Ammon's horn (tissue), 1 donor: ENCODE measurements at places on chromosomes 1 and 21.
A peak's percentile ranks its signal among the peaks of the same experiment; 100 is the strongest.

GRCh38 chr1:156608036-156608674, 6.9 kb upstream of the GPATCH4 start:
- DNase-seq, result peak; percentile 95

DNA sequence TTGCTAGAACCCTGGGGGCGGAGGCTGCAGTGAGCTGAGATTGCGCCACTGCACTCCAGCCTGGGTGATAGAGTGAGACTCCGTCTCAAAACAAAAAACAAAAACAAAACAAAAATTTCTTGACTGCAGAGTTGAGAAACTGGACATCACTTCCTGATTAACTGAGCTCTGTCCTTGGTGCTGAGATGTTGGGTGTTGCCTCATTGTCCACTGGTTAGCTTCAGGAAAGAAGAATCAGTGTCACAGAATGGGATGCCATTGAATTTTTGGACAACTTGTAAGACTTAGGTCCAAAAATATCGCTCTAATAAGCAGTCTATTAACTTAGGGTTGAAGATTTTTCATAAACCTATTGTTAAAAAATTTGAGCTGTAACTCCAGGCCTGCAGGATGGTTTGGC, 23.8 kb upstream of the KCNA10 start:
- no peak for DNase-seq

- DNase-seq, result no peak
These were observed 6.6 kb downstream of the LDLRAD2 start for GRCh38 chr1:21818656-21819055.

- no peak for DNase-seq
These were observed 170.8 kb downstream of the LBR start for GRCh38 chr1:225257081-225257480.

GRCh38 chr1:156129687-156130577, 15.4 kb downstream of the LMNA start:
- DNase-seq, result peak; percentile 81

- no peak for DNase-seq
These were observed 9.4 kb downstream of the COL6A1 start for GRCh38 chr21:45990741-45991605.

DNA sequence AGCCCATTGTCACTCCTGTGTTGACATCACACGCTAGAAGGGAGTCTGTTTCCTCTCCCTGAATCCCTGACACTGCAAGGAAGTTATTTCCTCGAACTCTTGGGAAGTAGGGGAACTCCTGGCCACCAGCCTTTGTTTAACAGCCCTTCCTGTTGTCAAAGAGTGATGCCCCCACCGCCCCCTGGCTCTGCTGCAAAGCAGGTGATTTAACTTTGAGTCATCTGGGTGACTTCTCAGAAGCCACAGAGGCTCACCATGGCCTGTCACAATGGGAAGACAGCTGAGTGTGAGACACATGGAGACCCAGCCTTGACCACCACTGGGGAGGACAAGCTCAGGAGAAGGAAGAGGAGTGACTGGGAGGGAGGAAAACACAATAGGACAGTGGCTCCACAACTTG, 182.8 kb downstream of the PSMG1 start:
- no peak for DNase-seq

DNA sequence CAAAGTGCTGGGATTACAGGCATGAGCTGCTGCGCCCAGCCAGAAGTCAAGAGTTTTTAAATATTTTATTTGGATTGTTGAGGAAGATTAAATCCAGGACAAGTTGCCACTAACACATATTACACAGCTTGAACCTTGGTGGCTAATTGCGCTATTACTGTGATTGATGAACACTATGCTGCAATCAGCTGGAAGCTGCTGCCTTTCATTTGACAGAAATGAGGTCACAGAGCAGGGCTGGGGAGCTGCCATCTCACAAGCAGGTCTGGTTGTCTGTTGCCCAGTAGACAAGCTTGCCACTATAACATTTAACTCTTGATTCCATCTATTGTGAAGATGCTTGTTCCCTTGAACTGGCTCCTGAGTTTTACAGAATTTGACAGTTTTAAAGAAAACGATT, 37.4 kb upstream of the NRDC start:
- DNase-seq, result no peak

DNA sequence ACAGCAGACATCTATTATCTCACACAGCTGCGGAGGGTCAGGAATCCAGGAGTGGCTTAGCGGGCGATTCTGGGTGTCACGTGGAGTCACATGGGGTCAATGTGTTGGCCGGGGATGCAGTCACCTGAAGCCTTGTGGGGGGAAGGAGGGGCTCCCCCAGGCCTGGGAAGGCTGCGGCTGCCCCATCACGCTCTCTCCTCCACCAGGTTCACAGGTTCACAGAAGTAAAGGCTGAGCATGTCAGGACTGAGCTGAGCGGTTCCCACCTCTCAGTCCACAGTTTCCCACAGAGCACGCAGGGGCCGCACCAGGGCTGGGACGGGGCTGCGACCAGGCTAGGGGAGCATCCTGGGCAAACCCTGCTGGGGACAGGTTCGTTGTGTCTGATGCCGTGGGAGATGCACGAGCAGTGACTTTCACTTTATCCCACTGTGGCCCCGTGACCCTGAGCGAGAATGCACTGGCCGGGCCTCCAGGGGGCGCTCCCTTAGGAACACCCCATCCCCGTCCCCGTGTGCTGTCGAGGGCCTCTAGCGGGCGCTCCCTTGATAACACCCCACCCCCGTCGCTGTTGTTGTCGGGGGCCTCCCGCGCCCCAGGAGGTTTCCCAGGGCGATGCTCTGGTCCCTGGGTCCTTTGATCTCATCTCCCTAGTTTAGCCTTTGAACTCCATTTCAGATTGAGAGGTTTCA, 73.2 kb upstream of the TRAPPC10 start:
- DNase-seq, result peak; percentile 74

- DNase-seq, result no peak
These were observed 30.2 kb downstream of the ADARB1 start for GRCh38 chr21:45104560-45104959.

- peak; percentile 48 for DNase-seq
These were observed 183.8 kb downstream of the DHRS3 start for GRCh38 chr1:12434174-12434573.

DNA sequence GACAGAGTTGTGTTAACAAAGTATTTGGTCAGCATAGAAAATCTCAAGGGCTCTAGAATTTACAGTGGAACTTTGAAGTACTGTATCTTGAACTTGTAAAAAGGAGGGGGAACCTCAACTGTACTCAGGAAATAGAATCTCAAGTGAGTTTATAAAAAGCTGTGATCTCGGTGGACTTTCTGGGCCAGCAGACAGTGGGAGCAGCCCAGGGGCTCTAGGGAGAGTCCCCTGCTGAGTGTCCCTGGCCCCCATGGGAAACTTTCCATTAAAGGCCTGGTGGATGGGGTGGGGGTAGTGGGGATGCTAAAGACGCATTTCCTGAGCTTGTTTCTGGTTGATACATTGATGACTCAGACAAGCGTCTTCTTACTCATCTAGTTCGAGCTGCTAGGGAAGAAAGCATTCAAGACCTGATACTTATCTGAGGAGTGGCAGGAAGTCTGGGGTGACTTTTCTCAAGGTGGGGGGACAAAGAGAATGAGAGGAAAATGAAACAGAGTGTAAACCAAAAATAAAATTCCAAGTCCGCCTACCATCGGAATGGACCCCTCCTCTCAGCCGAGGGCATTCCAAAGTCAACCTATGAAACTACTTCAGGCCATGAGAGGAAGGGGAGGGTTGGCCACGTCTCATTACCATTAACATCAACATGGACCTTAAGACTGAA, 65.5 kb downstream of the NID1 start:
- no peak for DNase-seq

DNA sequence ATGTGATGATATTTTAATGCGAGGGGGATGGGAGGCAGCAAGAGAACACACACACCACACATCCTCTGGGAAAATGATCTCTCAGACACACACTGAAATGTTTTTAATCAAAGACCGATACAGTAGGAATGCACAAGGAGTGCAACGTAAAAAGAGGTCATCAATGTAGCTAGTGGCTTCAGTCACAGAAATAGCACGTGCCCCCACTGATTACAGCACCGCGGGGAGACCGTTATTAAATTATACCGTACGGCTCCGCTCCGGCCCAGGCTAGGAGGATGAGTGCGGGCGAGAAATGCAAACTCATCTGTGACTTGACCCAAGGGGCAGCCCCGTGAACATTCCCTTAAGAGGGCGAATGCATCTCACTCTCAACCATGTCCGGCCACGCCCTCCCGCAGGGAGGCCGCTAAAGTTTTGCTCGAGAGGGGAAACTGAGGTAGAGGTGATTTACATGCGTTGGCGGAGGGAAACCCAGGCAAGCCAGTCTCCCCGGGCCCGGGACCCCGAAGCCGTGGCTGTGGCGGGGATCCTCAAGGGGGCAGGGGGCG, 552 bp downstream of the UBR4 start:
- DNase-seq, result peak; percentile 19

- no peak for DNase-seq
These were observed 4.0 kb downstream of the KDM1A start for GRCh38 chr1:23023174-23023845.

- no peak for DNase-seq
These were observed 2.3 kb downstream of the OVAAL start for GRCh38 chr1:180560868-180561600.

- DNase-seq, result no peak
These were observed 22.2 kb upstream of the DPT start for GRCh38 chr1:168751195-168751650.

GRCh38 chr1:183379951-183380350, 38.2 kb downstream of the NMNAT2 start:
- DNase-seq, result no peak

GRCh38 chr1:110713221-110713620, 38.5 kb upstream of the KCNA3 start:
- no peak for DNase-seq

DNA sequence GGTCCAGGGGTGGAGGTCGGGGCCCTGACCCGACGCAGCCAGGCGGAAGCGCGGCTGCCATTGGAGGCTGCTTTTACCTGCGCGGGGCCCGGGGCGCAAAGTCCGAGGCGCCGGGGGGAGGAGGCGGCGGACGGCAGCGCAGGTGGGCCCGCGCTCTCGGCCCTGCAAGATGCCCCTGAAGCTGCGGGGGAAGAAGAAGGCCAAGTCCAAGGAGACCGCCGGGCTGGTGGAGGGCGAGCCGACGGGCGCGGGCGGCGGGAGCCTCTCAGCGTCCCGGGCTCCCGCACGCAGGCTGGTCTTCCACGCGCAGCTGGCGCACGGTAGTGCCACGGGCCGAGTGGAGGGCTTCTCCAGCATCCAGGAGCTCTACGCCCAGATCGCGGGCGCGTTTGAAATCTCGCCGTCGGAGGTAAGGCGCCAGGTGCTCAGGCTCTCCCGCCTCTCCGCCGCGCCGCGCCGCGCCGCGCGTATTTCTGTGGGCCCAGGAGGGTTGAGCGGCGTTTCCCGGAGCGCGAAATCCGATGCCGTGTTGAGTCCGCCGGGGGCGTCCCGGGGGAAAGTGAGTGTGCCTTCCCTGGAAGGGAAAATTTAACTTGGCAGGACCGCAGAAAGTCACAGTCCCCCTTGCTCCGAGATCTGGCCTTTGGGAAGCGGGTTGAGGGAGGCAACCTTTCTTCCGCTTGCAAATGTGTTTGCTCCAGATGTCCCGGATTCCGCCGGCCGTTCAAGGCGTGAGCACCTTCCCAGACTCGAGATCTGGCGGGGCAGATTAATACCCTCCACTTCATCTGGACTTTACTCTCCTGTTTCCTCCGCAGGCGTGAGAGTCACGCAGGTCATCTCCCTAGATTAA, at the start of gene GIPC2:
TSS of gene GIPC2 (plus strand) at position 41 of the 853 bp plus-strand sequence. CDS start at position 170, 129 bp downstream.
- no peak for DNase-seq

DNA sequence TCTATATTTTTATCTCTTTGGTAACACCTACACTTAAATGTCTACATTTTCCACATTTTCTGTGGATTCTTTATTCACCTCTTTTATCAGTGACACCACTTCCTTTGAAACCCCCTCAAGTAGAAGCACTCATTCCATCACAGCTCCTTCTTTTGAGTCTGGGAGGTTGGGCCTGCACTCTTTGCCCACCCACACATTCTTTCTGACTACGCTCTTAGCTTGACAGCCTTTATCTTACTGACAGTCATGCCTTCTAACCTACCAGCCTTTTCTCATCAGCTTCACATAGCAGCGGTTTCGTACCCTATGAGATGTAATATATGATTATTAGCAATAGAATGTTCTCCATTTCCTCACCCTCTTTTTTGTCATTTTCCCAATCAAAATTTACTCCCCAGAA, 151.9 kb downstream of the TNFSF18 start:
- DNase-seq, result no peak

- DNase-seq, result no peak
These were observed 76.9 kb downstream of the C1orf21 start for GRCh38 chr1:184463680-184464079.

DNA sequence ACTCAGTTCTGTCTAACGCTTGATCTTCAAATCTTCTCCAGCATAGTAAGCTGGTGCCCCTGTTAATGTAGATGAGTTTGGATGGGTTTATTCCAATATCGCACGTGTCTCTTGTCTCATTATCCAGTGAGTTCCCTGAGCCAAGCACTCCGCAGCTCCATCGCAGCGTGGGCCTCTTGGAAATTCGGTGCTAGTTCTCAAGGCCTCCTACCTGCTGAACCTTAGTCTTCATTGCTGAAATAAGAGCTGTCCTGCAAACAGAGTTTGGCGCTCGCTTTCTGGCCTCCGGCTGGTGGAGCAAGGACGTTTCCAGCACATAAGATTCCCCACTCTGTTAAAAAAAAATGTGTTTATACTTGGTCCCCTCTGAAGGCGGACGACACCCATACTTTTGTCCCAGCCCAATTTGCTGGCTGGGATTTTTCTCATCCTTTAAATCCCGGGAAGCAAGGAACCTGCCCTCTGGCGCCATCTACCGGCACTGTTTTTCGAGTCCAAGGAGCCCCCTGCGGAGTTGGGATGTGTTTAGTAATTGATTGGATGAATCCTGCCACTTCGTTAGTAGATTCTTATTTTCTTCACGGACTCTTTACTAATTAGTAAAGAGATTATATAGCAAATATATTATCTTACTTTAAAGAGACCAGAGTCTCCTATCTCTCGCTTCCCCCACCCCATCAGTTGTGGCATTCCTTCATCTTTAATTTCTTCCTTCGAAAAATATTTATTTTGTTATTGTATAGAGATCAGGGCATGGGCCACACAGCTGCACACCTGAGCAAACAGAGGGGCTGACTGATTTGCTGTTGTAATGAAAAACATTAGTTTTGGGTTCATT, 14.7 kb downstream of the JUN start:
- DNase-seq, result peak; percentile 72

DNA sequence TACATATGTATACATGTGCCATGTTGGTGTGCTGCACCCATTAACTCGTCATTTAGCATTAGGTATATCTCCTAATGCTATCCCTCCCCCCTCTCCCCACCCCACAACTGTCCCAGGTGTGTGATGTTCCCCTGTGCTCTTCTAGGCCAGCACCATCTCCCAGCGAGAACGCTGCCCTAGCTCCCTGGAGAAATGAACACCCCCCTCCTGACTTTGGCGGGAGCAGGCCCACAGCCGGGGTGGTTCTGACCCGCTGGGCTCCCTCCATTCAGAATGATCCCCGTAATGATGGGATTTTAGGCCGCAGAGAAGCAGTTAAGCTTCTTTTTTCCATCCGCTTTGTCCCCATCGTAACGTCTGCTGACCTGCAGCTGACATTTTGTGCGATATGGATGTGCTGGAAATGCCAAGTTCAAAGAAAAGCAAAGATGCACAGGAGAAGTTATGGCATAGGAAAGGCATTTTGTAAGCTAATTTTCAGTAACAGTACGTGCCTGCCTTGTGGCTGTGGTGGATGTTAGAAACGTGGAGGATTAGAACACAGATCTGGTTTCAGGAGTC, 39.3 kb downstream of the ELK4 start:
- DNase-seq, result no peak
